ENCODE measurements at places on chromosomes 7 and 10.

DNA sequence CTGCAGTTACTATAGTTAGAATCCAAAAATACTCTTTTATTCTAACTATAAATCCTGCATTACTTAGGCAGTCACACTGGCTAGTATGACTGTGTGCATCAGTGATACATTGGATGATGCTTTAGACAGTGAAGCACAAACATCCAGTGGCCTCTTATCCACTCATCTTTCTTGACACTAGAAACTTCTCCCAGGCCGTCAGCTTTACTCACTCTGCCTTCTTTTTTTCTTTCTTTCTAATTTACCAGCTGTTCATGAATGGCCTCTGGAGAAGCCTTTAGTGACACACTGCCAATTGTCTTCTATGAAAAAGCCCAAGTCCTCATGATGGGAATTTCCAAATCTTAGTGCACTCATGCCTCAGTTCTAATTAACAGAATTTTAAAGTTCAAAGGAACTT lies 26.2 kb upstream of the C10orf90 start:
- no peak for DNase-seq

GRCh38 chr10:131320860-131321604 lies 9.5 kb upstream of the TCERG1L start:
- no peak for DNase-seq

DNA sequence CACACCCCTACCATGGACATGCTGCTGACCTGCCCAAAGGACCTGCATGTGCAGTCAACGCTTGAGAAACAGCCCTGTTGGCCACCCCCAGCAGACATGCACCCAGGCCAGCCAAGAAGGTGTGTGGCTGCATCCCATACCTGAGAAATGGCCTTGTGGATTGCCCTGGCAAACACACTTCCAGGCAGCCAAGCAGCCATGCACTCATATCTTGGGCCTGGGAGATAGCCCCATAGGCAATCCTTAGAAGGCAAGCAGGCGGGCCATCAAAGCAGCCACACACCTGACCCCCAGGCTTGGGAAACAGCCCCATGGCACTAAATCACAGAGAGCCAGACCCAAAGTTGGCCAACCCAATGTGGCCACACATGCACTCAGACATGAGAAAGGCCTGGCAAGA lies 4.9 kb upstream of the AKR1B1 start:
- no peak for DNase-seq

DNA sequence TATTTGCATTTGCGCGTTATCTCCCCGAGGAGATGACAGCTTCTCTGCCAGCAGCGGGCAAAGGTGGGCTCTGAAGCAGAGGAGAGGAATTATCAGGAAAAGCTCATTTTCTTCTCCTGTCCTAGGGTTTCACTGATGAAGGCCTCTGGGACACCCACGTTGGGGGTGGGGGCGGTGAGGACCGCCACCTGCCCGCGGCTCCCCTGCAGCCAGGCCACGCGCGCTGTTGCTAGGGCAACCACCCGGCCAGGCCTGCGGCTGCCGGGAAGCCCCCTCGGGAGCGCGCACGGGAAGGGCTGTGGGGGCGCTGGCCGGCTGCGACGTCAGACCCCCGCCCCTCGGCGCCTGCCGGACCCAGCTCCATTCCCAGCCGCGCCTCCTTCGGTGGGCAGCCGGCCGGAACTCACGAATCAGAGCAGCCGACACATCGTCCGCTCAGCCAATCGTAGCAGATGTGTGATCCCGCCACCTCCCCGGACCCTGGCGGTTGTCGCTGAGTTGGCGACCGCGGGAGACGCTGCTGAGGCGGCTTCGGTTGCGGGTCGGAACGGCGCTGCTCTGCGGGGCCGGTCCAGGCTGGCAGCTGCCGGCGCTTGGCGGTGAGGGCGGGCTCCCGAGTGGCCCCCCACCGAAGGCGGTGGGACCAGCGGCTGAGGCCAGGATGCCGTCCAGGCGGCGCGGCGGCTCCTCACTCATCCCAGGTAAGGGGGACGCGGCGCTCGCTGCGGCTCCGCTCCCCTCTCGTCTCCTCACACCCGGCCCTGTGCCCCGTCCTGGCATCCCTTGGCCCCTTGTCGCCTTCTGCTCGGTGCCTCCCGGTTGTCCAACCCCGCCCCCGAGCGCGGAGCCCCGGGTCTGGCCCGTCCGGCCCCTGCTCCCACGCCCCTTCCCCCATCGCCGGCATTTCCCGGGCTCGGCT lies at the start of gene TPST1:
TSS of gene TPST1 (plus strand) at position 513 of the 919 bp plus-strand sequence. CDS start 35,092 bp downstream, outside the sequence.
- peak; percentile 39 for DNase-seq

DNA sequence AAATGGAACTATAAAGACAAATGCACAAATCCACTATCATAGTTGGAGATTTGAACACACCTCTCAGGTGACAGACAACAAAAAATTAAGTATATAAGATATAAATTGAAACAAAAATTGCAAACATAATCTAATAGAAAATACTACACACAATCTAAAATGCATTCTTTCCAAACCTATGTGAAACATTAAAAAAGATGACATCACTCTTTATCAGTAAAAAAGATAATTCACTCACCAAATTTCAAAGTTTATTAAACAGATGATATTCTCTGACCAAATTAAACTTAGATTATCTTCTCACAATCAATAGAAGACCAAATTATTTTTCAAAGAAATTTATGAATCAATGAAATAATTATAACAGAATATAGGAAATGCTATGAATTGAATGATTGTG lies 4.0 kb downstream of the ZWINT start:
- DNase-seq = no peak

DNA sequence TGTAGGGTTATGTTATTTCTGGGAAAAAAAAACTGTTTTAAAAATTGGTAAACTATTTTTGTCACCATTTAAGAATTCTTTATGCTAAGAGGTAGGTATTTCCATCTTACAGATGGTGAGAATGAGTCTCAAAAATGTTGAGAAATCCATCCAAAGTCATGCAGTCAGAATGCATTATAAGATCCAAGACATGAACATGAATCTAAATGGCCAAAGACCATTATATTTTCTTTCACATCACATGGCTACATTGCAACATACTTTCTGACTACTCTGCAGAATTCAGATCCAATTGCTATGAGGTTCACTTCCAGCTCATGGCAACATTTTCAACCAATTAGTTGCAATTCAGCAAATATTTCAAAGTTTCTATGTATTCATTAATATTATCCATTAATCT lies 181.2 kb downstream of the TWIST1 start:
- DNase-seq = no peak

DNA sequence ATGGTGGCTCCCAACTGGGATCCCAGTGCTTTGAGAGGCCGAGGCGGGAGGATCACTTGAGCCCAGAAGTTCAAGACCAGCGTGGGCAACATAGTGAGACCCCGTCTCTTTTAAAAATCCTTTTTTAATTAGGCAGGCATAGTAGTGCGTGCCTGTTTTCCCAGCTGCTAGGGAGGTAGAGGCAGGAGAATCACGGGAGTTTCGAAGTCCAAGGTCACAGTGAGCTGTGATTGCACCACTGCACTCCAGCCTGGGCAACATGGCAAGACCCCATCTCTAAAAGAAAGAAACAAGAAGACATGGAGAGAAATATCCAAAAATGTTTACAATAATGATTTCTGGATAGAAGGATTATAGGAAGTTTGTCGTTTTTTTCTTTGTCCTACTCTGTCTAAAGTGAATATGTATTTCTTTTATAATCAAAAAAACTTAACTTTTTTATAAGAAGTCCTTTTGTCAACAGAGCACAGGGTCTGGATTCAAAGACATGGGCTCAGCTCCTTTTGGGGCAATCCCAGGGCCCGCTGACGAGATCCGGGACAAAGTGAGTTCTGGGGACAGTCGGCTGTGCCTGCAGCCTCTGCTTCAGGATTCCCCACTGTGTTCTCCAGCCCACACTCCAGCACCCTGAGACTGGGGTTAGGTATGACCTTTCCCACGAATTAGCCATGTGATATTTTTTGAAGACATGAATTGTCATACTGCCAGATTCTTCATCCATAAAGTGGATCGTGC lies 45.6 kb downstream of the PDGFA start:
- DNase-seq = no peak

GRCh38 chr7:81053623-81054022 lies 134.8 kb upstream of the SEMA3C start:
- DNase-seq = no peak

GRCh38 chr10:119817991-119818888 lies 54.4 kb downstream of the MCMBP start:
- DNase-seq = no peak

GRCh38 chr7:155300641-155301452 lies 3.2 kb downstream of the INSIG1 start:
- DNase-seq = no peak

GRCh38 chr10:127142856-127143255 lies 53.5 kb downstream of the INSYN2A start:
- no peak for DNase-seq

GRCh38 chr10:63228237-63228636 lies 95.1 kb downstream of the NRBF2 start:
- no peak for DNase-seq

DNA sequence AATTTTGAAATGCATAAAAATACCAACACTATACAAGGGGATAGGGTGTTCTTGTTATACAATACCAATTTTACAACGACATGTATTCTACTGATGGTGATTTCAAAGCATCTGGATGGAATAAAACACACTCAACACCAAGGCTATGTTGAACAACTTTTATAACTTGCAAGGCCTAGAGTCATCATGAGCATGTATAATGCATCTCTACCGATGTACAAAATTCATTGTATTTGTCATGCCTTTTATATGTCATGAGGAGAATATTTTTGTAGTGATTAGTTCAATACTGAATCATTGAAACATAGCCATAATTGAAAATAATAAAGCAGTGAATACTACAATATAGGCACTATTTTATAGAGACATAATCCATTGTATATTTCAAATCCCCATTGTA lies 160.2 kb downstream of the ETV1 start:
- DNase-seq = no peak

DNA sequence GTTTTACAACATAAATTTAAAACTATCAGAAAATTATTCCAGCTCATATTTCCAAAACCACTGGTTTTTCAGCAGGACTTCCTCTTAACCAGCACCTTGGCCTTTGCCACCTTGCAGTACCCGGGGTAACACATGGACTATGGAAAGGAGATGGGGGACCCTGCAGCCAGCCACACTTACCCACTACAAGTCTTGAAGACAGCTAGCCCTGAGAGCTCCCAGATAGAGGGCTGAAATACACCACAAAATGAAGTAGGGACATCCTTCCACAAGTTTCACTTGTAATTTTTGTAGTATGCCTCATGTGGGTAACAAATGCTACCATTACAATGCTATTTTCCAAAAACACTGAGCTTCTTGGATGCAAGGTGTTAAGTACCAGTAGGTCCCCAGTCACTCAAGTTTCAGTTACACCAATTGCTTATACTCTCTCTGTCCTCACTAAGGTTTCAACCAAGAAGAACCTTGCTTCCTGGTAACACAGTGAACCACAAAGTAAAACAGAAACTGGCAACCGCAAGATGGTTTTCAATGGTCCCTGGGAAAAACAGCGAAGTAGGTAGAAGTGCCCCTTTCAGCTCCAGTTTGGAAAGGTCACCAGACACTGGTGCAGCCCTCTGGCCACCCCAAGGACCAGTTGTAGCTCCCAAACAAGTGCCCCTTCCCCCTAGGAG lies 110.9 kb downstream of the SGMS1 start:
- DNase-seq = no peak

- DNase-seq = no peak
Measured at GRCh38 chr7:71388181-71388580, 256.2 kb downstream of the GALNT17 start.

GRCh38 chr10:1612908-1613307 lies 124.4 kb downstream of the ADARB2 start:
- DNase-seq = no peak

DNA sequence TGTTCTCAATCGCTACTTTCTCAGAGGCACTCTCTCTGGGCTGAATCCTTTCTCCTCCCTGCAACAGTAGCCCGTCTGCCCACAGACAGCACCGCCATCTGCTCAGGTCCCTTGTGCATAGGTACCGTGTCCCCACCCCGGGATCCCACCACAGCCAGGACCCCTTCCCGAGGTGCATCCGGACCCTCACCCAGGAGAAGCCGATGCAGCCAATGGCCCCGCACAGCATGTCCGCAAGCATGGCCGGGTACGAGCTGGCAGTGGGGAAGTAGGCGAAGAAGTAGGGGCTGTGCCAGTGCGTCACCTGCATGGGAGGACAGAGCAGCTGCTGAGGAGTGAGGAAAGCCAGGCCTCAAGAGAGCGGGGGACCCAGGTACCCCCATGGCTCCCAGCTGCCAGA lies 25.5 kb downstream of the DDC start:
- no peak for DNase-seq

GRCh38 chr7:71157757-71158156 lies 25.8 kb downstream of the GALNT17 start:
- no peak for DNase-seq

GRCh38 chr7:101507791-101508252 lies 121.3 kb downstream of the MYL10 start:
- DNase-seq = no peak

- DNase-seq = no peak
Measured at GRCh38 chr10:32348297-32349198, 1.6 kb upstream of the EPC1 start.

- DNase-seq = no peak
Measured at GRCh38 chr10:13848520-13849445, 262.0 kb downstream of the PRPF18 start.

DNA sequence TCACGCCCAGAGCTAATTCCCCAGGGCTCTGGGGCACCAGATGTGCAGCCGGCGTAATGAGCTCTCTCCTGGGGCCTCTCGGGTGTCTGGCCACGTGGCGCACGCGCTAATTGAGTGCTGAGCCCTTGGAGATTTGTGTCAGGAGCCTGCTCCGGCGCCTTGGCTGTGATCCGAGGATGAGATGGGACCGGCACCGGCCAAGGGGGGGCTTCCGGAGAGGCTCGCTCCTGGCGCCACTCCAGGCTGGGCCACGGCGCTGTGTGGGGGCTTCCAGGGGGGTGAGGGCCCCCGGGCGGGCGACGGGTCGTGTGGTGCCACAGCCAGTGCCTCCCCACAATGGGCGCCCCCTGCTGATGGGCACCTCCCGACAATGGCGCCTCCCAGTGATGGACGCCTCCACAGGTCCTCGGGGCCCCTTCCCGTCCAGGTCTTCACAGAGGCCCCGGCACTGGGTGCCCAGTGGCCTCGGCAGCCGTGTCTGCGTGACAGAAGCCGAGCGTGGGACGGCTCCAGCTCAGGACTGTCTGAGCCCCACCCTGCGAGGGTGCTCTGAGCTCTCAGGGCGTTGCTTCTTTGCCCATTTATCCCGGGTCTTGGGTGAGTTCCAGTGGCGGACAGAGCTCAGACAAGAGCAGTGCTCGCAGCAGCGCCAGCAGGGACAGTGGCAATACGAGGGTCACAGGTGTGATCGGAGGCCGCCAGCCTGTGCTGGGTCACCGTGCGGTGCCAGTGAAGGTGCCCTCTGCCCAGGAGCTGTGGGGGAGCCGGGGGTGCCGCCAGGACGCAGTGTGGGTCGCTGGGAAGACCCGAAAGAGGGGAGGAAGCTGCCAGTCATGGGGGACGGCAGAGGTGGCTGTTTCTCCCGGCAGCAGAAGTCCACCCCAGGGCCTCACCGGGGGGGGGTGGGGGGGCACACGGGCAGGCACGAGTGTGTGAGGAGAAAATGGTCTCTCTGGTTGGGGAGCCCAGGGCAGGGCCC lies 8.2 kb upstream of the NKX6-2 start:
- no peak for DNase-seq

- no peak for DNase-seq
Measured at GRCh38 chr10:28367929-28368484, 65.1 kb upstream of the MPP7 start.

- DNase-seq = no peak
Measured at GRCh38 chr7:74525881-74526280, 72.2 kb downstream of the GTF2IRD1 start.

Measured in kidney epithelial cell (primary cell).